ENCODE measurements at places on chromosomes 1 and 21.

GRCh38 chr1:183319606-183320005 lies 98.6 kb downstream of the NMNAT2 start:
- DNase-seq = no peak

DNA sequence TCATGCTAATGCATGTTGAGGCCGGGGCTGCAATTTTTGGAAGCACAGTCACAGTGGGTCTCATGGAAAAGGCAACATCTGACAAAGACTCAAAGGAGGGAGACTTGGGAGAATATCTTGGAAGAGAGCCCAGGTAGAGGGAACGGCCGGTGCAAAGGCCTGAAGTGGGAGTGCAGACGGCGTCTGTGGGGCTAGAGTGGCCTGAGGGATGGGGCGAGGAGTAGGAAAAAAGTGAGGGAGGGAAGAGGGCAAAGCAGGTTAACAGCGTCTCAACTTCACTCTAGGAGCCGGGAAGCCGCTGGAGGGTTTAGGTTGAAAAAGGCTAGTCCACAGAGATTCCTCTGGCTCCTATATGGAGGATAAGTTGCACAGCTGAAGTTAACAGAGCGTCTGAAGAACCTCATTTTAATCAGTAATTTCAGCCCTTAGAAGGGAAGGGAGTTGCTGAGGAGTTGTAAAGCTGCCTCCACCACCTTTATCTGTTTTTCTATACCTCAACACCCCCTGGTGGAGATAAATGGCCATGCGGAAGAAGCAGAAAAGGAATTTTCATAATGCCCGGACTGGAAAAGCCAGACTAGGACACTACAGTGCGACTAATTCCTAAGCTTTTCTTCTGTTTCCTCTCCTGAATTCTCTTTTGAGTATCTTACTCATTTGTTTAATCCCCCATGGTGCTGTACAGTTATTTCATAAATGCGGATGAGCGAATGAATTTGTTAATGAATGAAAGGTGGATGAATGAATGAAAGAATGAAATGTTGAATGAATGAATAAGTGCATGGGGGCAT lies 78.7 kb upstream of the ZNF281 start:
- peak; percentile 33 for DNase-seq

- DNase-seq = peak; percentile 20
Observed at GRCh38 chr1:81549588-81550127, 251.1 kb upstream of the ADGRL2 start.

- no peak for DNase-seq
Observed at GRCh38 chr21:41953249-41953830, 478 bp downstream of the C2CD2 start.

DNA sequence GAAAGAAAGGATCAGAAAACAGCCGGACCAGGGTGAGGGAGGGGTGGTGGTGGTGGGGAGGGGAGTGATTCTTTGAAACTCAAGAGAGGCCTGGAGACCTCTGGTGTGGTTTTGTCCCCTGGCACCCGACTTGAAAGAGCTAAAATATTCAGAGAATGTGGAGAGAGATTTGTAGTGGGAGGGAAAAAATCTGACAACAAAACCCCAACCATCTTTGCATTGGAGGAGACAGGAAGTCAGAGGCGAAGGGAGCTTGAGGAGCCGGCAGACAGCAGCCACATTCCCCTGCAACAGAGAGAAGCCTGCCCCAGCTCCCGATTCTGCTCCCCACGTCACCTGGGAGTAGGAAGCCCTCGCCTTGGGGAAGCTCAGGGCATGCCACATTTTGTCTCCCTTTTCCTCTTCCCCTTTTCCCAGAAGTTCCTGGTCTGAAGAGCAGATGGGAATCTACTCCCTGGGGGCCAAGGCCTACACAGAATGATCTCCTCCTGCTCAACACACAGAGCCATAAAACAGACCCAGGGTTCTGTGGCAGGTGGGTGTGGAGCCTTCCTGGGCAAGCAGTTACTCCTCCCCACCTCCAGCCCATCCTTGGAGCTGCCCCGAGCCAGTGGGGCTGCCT lies 84.9 kb downstream of the ITPKB start:
- peak; percentile 70 for DNase-seq

DNA sequence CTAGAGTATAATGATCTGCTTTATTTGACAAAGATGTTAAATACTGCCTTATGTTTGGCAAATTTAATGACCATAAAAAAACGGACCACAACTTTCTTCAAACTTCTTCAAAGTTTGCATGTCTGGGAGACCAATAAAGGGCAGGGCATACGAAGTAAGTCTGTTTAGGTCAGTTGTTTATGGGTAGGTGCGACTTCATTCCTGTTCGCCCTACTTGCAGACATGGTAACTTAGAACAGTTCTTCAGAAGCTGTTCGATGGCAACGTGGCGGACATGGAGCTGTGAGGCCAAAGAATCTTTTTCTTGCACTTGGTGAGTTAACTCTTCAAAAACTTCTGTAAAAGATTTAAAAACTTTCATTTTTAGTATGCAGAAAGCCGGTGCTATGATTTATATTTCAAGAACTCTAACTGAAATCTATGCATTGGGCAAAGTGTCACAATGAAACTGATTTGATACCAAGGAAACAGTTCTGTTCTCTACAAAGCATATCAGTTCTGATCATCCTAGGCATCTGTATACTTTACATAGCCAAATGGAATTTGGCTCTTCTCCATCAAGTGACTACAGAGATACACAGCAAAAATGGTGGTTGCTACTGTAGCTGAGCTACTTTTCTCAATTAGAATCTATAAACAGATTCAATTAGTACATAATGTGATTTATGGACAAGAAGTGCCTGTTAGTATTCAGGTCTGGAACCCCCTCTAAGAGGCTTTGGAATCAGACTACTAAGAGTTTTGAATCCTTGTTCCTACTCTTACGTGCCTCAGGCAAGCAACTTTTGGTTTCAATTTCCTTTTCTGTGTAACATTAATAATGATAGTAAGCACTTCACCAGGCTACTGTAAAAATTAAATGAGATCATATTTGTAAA lies 25.7 kb downstream of the C21orf91 start:
- no peak for DNase-seq

GRCh38 chr1:160746836-160747500 lies 7.9 kb downstream of the SLAMF7 start:
- DNase-seq = no peak

- no peak for DNase-seq
Observed at GRCh38 chr1:29437946-29438345, 201.6 kb downstream of the PTPRU start.

GRCh38 chr1:219883400-219884332 lies 44.7 kb downstream of the SLC30A10 start:
- DNase-seq = no peak

- DNase-seq = no peak
Observed at GRCh38 chr1:14057640-14058039, 357.7 kb downstream of the PRDM2 start.

DNA sequence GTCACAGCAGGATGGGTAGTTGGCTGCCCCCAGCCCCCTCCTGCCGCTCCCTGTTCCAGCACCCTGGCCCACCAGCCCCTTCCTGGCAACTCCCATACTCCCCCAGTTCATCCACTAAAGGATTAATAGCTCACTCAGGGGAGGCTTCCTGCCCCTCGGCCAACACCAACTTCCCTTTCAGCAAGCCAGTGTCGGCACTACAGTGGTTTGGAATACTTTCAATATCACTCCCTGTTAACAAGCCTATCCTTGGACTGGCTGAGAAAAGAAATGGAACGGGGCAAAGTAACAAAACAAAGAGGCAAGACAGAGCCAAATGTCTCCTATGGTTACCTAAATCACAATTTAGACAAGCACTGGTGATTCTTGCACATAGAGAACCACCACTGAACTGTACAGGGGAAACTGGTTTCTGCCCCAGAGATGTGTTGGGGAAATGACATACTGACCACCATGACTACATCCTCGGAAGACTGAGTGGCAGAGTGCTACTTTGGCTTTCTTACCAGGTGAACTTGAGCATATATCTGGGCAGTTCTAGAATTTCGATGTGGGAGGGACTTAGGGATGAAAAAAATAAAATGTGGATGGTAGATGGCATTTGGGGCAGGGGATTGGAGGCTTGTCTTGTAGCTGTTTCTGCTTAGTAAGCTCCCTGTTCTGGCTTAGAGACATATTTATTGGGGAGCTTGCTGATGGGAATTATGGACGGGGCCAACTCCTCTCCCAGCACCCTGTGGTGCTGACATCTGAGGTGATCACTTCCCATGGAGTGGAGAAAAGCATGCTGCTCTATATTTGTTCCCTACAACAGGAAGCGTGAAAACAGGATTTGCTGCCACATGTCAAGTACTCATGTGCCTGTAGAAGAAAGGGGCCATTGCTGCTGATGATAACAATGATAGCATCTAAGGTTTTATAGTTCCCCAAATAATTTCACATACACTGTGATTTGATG lies 7.1 kb upstream of the CAPN2 start:
- no peak for DNase-seq

DNA sequence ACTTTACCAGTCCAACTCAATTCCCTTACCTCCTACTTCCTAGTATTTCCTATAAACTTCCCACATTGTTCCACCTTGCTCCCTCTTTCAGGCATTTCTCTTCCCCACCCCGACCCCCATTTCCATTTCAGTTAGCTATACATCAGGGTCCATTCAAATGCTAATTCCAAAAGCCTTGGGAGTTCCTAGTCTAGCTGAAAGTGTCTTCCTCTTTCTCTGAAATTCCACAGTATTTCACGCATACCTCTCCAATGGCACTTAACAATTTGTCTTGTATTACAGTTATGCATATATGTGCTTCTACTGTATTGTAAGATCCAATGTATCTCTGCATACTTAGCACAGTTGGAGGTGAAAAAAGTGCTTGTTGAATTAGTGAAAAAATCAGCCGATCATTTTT lies 94.9 kb downstream of the ZNF644 start:
- DNase-seq = no peak

Data from Jurkat, Clone E6-1 (cell line).